WERI-Rb-1 (cell line): ENCODE measurements at places on chromosomes 4 and X.

DNA sequence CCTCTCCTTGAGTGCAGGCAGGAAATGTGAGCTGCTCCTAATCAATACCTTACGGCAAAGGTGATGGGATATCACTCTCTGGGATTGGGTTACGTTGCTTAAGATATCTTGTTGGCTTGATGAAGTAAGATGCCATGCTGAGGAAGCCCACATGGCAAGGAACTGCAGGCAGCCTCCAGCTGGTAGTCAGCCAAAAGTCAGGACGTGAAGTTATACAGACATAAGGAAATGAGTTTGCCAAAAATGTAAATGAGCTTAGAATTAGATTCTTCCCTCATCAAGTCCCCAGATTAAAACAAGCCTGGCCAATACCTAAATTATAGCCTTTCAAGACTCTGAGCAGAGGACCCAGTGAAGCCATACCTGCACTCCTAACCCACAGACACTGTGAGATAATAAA is 155.0 kb downstream of the QDPR start:
- no peak for DNase-seq

DNA sequence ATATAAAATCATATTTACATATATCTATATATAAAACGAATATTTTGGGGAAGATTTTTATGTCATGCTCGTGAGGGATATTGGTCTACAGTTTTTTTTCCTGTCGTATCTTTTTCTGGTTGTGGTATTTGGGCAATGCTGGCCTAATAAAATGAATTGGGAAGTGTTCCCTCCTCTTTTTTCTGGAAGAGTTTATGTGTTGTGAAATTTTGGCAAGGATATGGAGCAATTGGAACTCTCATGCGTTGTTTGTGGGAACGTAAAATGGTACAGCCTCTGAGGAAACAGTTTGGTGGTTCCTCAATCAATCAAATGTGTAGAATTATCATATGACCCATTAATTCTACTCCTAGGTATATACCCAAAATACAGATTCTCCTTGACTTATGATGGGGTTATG is 69.8 kb downstream of the ZNF182 start:
- no peak for DNase-seq

- no peak for DNase-seq
Observed at GRCh38 chr4:152424977-152425376, 110.9 kb downstream of the FBXW7 start.

DNA sequence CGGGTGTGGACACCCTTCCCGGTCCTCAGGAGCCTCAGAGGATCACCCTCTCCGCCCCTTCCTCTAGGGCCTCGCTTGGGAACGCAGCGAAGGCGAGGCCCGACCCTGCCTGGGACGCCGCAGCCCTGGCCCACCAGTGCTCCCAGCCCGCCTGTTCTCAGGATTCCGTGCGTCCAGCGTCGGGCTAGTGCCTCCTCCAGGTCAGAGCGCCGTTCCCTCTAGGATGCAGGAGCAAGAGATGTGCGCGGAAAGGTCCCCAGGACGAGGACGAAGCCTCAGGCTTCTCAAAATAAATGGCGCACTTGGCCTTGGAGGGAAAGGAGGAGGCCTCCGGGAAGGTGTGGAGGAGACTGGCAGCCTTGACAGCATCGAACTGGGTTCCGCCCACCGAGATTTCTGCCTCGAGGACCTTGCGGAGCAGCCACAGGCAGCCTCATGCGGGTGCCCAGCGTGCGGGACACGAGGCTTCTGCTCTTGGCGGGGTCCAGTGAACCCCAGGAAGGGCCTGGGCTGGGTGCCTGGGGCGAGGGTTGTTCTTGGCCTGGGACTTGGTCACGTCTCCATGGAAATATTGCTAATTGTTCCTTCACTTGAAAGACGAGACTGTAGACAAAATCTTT is 35.1 kb downstream of the PITX2 start:
- DNase-seq = no peak

DNA sequence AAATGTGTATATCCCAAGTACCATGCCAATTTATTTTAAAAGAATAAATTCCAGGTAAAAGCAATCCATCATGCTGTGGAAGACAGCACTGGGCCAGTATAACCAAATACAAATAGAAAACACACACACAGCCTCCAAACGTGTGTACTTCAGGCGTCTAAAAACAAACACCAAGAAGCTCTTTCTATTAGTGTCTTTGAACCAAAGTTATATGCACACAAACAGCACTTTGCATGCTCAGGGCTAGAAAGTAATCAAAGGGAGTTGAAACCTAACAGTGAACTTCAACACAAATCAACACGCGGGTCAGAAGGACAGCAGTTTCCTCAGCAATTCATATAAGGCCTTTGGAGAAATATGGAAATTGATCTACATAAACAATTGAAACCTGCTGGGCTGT is 15.4 kb downstream of the GASK1B start:
- DNase-seq = no peak

DNA sequence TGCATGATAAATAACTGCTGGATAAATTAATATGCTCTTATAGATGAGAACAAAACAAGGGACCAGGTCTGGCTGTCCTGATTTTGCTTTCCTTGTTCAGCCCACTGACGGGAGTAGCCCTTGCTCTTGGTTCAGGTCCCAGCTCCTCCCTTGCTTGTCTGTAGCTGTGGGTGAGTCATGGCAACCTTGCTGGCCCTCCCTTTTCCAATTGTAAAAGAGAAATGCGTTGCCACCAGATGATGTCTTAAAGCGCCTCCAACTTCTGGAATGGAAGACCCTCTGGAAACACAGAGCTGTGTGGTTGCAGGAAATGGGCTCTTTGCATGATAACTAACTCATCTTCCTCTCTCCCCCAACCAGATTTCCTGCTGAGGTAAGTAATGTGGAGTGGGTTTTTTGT is 171.4 kb downstream of the AASDH start:
- no peak for DNase-seq

DNA sequence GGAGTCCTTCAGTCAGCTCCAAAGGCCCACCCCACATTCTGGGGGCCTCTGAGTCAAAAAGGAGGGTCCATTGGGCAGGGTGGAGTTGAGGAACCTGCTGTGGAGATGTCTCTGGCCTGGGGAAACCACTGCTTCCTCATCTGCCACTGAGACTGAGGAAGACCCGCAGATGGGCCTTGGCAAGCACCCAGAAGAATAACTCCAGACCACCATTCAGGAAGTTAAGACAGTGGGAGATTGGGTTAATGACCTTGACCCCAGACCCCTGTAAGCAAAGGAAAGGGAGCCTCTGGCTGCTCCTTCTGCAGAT is 8.1 kb upstream of the HSD17B10 start:
- no peak for DNase-seq

DNA sequence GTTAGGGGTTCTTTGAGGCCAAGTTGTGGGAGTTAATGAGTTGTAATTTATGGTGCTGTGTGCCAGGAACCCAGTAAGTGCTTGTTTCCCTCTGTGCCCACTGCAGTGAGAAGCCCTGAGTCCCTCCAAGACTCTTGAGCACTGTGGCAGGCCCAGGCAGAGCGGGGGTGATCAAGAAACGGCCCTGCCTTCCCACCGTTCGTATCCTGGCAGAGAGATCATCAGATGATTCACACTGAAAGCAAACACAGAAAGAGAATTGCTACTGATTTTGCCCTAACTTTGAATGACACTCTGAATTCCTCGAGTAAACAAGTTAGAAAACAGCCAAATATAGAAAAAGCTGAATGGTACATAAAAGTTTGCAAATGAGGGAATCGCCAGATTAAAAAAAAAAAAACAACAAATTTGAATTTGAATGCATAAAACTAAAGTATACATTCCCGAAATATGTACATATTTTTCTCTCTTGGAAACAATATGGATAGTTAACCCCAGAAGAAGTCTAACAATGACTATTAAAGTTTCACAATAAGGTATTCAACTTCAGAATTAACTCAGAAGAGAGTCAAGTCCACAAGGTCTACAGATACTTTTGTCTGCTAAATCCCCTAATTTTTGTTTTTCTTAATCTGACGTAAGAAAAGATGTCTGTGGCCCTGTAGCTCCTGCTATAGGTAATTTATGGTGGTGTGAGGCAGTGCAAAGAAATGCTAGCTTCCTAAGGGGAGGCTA is 71.8 kb downstream of the AFAP1 start:
- no peak for DNase-seq

DNA sequence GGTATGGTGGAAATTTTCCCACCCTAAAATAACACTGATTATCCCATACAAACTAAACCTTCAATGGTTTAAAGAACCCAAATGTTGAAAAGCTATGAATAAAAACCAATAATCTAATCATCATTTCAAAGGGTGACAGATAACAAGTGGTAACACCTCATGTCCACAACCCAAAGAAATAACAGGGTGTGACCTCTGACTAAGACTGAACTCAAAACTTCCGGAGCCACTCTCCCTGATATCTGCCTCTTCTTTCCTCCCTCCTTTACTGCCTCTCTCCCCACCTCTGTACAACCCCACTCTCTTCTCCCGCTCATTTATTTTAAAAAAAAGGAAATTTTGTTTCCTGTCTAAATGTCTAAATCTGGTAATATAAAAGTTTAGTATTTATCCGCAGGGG is 11.5 kb downstream of the FBXW7 start:
- no peak for DNase-seq

DNA sequence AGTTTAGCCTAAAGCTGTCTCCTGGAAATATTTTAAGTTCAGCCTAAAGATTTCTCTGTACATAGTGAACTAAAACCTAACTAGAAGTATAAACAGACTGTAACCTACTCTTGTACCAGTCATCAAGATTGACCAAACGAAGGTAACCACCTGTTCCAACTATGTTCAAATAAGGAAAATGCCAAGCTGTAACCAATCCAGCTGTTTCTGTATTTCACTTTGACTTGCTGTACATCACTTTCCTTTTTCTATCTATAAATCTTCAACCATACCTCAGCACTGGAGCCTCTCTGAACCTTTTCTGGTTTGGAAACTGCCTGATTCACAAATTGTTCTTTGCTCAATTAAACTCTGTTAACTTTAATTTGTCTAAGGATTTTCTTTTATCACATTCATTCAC is 3.1 kb upstream of the CYSLTR1 start:
- DNase-seq = no peak

GRCh38 chr4:175787948-175788347 is 24.1 kb downstream of the GPM6A start:
- no peak for DNase-seq

DNA sequence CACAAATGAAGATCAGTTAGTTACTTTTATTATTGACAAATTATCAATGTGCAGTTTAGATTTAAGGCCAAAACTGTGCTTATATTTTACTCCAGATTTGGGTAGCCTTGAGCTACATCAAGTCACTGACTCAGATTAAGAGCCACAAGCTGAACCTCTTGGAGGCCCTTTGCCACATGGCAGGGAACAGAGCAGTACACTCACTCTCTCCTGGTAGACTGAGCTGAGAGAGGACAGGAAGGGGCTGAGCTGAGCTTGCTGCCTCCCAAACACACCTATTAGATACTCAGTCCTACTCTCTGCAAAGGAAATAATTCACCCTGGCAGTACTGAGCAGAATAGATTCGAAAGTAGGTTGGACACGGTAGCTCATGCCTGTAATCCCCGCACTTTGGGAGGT is 7.8 kb downstream of the STAP1 start:
- no peak for DNase-seq

DNA sequence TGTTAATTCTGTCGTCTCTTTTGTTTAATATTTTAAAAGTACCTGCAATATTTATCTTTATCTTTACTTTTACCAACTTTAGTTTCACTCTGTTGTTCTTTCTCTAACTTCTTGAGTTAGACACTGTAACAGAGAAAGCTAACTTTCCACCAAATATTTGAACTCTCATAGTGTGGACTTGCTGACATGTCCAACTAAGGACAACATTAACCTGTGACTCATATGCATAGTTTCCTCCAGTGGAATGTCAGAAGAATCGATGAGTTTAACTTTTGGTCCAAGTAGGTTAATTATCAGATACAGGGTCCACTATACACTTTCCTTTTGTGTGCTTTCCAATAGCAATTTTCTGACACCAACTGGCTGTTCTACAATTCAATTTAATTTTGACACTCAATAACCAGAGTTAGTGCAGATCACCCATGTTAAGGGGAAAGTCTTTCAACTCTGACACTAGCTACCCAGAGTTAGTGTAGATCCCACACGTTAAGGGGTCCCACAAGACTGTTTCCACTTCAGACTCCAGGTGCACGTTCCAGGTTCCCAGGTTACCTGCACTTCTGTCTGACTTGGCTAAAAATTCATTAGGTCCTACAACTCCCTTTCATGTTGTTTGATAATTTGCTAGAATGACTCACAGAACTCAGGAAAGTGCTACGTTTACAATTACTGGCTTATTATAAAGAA is 559.0 kb upstream of the AMOT start:
- DNase-seq = no peak

GRCh38 chrX:136523770-136524169 is 8.2 kb upstream of the VGLL1 start:
- DNase-seq = no peak

GRCh38 chr4:55851885-55852284 is 1.6 kb upstream of the EXOC1 start:
- no peak for DNase-seq

GRCh38 chr4:41556526-41556925 is 18.6 kb downstream of the LIMCH1 start:
- no peak for DNase-seq

DNA sequence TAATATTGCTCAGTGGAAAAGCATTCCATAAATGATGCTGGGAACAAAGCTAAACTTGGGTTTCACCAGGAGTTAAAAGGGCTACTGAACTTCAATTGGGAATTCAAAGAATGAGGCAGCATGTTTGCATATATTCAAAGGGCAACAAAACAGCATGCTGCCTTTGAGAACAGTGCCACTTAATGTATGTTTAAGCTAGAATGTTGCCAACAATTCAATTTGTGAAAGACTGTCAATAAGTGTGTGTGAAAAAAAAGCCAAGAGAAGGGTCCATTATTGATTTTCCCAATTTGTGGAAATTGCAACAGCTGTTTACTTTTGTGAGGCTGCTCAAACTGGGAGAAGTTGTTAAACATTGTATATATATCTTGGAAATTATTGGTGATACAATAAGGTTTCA is 701.9 kb upstream of the ACTRT1 start:
- DNase-seq = no peak

DNA sequence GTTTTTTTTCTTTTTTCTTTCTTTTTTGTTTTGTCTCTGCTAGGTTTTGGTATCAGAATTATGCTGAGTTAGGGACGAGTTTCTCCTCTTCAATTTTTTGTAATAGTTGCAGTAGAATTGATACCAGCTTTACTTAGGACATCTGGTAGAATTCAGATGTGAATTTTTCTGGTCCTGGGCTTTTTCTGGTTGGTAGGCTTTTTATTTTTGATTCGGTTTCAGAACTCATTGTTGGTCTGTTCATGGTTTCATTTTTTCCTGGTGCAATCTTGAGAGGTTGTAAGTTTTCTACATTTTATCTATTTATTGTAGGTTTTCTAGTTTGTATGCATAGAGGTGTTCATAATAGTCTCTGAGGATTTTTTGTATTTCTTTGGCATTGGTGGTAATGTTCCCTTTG is 498.1 kb upstream of the CPEB2 start:
- no peak for DNase-seq
